ENCODE measurements at places on chromosomes 2 and 18.
A peak's percentile ranks its signal among the peaks of the same experiment; 100 is the strongest.

DNA sequence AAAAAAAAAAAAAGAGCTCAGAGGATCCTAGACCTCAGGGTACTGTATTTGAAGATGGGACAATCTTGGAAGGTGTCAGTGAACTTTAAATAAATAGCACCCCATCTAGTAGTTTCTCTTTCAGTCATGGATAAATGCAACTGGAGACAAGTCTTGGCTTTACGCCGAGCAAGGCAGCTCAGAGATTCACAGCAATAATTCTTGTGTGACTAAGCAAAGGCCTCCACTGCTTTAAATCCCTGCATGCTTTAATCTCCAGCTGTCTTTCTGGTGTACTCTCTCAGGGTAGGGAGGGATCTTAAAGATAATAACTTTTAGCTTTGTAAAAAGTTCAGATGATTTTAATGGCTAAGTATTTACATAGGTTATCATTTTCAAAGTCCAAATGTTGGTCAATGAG is 36.3 kb downstream of the NRXN1 start:
- DNase-seq = no peak

- DNase-seq = no peak
Measured at GRCh38 chr2:223846515-223846914, 9.1 kb upstream of the AP1S3 start.

- DNase-seq = no peak
Measured at GRCh38 chr2:20371323-20372025, 20.8 kb upstream of the PUM2 start.

DNA sequence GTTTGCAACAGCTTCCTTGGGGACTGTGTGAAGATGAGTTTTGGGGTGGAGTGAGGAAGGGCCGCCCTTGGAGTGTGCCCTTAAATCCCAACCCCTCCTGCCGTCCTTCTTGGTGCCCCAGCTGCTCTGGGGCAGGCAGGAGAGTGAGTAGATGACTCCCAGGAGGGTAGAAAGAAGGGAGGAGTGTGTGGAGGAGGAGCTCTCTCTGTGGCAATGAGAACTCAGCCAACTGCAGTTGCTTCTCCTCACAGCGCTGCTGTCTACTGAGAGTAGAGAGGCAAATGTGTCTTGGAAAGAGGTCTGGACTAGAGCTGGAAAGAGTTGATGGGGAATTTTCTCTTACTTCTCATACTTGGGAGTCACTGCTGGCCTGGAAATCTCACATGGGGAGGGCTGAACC is 21.8 kb upstream of the SIX2 start:
- DNase-seq = no peak

DNA sequence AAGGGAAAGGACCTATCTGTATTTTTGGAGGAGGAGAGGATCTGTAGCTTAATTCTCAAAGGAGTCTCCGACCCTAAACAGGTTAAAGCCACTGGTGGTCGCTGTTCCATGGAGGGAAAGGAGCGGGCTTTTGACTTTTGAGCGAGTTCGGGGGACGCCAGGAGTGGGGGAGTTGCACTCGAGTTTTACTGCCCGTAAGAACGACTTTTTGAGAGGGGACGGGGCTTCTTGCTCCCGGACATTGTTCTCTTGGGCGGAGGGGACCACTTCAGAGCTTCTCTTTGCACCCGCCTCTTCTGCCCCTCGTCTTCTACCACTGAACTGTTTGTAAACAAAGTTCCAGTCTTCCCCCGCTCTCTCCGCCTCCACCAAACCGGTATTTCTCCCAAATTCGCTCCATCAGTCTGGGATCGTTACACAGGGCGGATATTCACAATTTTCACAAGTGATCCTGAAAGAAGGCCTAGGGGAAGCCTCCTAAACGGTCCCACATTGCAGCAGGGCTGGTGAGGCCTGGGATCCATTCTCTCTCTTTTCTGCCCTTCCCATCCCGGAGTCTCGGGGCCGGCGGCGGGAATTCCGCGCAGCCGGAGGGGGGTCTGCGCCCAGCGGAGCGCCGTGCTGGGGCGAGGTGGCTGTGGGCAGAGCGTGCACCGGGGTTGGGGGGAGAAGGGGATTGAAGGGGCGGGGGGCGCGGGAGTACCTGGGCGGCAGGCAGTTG is 6.6 kb downstream of the DLX2 start:
- no peak for DNase-seq

- DNase-seq = no peak
Measured at GRCh38 chr2:168978461-168978861, 52.7 kb downstream of the ABCB11 start.

DNA sequence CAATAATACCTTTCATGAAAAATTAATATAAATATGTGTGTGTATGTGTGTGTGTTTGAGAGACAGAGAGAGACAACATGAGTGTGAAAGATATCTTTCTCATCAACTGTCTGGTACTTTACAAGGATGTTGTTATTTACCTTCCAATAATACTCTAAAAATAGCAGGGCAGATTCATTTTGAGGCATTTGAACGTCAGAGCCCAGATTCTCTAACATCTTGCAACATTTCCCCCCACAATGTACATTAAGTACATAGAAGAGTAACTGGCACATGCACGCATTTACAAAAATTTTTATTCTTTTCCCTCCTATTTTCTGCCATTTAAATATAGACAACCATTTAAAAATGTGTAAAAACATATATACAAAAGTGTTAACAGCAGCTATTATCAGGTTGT is 100.9 kb downstream of the PID1 start:
- DNase-seq = no peak

DNA sequence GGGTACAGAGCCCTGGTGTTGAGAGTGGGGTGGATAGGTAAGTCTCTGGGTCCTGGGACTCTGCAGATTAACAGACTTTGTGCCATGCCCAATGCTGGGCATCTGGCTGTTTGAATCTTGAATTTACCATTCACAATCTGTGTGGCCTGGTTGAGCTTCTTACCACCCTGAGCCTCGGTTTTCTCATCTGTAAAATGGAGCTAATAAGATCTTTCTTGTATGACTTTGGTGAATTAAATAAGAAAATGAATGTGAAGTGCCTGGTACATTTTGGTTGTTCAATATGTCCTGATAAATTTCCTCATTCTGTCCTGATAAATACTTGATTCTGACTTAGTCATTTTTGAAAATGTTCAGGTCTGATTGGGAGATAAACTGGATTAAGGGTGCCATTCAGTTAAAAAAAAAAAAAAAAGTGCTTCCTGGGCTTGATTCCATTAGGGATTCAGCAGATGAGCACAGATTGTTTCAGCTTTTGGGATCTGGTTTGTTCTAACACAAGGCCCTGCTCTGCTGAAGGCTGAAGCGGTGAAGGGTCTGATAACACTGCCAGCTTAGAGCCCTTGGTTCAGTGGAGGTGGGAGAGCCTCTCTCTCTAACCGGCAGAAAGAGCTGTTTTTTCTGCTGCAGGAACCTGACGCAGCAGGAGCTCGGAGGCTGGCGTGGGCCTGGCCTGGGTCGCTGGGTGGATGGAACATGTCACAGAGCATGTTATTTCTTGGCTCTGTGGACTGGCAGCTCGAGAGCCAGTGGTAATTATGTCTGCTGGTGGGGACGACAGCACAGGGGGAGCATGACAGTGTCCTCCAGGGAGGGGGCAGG is 84.5 kb upstream of the MCFD2 start:
- no peak for DNase-seq

DNA sequence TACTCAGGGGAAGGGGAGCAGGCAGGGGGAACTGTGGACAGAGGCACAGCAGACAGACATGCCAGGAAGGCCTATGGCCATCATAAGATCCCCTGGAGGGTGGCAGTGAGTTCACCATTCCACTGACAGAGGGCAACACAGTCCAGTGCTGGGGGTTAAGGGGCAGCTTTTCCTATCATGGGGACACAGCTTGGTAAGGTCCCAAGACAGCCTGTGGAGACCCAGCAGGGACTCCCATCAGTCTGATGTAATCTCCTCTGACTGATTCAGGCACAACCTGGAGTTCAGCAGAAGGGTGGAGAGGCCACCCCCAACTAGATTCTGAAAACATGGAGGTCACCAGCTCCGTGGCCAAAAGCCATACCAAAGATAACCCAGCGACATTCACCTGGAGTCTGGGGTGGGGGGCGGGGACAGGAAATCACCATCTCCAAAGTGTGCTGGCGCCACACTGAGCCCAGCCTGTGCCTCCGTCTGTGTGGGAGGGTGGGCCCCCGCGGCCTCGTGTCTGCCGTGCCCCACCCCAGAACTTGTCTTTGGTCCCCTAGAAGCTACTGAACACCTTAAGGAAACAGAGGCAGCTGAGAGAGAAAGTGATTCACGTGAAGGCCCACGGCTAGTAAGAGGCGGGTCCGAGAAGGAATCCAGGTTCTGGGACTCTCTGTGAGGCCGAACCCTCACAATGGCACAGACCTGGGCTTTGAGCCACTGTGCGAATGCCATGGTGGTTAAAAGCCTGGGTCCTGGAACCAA is 28.6 kb downstream of the DNMT3A start:
- peak; percentile 39 for DNase-seq

DNA sequence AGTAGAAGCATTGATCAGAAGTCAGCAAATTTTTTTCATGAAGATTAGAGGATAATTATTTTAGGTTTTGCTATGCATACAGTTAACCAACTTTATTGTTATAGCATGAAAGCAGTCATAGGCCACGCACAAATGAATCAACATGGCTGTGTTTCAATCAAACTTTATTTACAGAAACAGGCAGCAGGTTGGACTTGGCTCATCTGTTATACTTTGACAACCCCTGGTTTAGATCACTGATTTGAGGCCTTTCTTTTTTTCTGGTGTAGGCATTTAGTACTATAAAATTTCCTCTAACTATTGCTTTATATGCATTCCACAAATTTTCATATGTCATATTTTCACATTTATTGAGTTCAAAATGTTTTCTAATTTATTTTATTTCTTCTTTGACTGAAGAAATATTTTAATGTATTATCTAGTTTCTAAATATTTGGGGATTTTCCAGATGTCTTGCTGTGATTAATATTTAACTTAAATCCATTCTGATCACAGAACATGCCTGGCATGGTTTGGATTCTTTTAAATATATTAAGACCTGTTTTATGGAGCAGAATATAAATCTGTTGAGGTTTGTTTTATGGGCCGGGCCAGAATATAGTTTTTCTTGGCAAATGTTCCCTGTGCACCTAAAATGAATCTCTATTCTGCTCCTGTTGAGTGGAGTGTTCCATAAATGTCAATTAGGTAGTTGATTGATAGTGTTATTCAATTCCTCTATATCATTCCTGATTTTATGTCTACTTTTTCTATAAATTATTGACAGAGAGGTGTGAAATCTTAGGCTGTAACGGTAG is 116.3 kb upstream of the KLHL29 start:
- no peak for DNase-seq

- no peak for DNase-seq
Measured at GRCh38 chr2:29834624-29835023, 86.8 kb downstream of the ALK start.

GRCh38 chr2:98607741-98608115 is 584 bp downstream of the COA5 start:
- no peak for DNase-seq

- no peak for DNase-seq
Measured at GRCh38 chr2:38371235-38371634, 5.8 kb downstream of the ATL2 start.

DNA sequence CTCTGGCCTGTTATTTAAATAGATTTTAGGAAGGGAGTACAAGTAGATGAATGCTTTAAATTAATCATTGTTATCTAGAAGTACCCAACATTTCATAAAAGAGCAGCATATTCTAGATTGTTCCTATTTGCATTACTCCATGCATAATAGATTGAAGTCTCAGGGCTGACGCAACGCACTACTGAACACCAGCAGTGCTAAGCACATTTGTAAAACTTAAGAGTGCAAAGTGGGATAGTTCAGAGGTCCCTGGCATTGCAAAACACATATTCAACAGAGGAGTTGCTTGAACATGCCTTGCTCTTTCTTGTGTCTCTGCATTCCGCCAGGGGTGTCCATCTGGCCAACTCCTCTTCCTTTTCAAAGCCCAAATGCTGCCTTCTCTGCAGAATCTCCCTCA is 22.3 kb downstream of the CDKL4 start:
- DNase-seq = no peak

- no peak for DNase-seq
Measured at GRCh38 chr2:46122318-46122976, 174.8 kb upstream of the EPAS1 start.

- DNase-seq = no peak
Measured at GRCh38 chr2:182897137-182897536, 30.7 kb upstream of the FRZB start.

GRCh38 chr2:98823196-98824170 is 92.6 kb upstream of the MGAT4A start:
- DNase-seq = no peak

GRCh38 chr2:187215532-187216240 is 232.4 kb downstream of the CALCRL start:
- no peak for DNase-seq

DNA sequence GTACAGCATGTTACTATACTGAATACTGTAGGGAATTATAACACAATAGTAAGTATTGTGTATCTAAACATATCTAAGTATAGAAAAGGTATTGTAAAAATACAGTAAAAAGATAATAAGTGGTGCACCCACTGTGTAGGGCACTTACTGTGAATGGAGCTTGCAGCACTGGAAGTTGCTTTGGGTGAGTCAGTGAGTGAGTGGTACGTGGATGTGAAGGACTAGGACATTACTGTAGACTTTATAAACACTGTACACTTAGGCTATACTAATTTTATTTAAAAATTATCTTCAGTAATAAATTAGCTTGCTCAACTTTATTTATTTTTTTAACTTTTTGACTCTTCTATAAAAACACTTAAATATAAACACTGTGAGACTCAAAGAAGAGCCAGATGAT is 82.6 kb downstream of the MTA3 start:
- DNase-seq = no peak

DNA sequence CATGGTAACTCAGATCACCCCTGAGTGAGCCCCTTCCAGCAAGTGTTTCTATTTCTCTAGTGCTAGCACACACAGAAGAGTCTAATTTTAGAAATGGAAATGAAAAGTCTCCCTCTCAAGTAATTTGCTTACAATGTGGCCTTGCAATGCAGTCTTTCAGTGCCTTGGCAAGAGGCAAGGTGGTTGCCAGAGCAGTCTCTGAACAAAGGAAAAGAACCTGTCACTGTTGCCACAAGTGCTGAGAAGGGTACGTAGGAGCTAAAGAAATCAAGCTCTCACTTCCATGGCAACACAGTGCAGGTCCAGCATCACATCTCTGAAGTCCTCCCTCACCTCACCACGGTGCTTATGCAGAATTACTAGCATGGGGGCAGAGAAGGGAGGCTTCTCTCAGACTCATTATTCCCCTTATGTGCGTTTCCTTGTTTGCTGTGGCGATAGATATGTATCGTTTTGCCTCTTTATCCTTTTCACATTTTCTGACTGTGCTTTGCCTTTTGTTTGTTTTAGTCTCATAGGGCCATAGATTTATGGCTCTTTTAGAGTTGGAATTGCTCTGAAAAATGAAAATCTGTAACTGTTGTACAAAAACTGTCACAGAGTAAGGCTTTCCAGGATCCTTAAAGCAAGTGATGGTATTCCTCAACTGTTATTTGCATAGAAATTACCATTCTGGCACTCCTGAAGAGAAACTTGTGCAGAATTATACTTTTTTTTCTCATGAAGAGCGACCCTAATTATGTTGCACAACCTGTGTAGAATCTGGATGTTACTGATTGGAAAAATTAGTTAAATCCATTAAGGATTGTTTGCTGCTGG is 164.8 kb downstream of the CCDC85A start:
- no peak for DNase-seq
